ENCODE measurements at places on chromosomes 13 and 19.

DNA sequence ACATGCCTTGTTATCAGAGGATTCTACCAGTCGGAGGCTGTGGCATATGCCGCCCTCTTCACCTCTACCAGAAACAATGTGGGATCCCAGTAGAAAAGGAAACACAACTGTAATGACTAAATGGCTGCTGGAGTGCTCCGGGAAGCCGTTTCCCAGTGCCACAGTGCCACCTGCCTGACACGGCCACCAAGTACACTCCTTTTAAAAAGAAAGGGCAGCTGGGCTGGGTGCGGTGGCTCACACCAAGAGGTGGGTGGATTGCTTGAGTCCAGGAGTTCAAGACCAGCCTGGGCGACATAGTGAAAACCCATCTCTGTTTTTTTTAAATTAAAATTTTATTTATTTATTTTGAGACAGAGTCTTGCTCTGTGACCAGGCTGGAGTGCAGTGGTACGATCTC lies 67.3 kb downstream of the TRPM4 start:
- no peak for DNase-seq

DNA sequence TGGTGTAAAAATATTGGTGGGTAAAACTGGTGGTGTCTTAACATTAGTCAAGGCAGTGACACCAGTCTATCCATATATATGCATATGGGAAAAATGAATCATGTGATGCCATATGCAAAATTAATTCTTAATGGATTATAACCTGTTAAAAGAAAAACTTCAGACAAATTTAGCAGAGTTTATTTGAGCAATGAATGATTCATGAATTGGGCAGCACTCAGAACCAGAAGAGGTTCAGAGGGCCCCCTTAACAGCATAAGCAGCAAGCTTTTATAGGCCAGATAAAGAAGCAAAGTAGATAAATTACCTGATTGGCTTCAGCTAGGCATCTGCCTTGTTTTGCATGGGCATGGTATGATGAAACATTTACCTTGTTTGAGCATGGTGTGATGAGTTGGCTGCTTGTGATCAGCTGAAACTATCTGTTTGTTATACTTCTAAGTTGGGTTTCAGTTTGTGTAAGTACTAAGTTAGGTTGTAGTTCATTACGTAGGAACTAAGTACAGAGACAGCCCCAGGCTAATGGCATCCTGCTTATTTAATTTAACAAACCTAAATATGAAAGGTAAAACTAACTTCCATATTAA lies 66.6 kb downstream of the DNAJC15 start:
- DNase-seq: no peak

DNA sequence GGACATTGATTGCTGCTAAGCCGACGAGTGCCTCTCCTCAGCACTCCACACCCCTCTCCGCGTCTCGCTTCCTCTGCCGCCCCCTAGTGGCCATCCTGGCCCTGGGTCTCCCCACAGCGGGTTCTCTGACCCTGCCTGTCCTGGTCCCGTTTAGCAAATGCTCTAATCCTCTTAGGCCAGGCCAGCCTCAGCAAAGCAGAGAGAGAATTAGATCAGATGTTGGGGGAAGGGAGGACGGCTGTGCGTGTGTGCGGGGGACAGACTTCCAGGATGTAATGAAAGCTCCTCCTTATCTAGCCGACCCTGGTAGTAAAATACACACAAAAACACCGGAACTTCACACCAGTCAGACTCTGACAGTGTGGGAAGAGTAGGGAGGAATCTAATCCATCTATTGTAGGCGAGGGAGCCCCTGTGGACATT lies 4.5 kb downstream of the TPRX2 start:
- peak; percentile 1 for DNase-seq

DNA sequence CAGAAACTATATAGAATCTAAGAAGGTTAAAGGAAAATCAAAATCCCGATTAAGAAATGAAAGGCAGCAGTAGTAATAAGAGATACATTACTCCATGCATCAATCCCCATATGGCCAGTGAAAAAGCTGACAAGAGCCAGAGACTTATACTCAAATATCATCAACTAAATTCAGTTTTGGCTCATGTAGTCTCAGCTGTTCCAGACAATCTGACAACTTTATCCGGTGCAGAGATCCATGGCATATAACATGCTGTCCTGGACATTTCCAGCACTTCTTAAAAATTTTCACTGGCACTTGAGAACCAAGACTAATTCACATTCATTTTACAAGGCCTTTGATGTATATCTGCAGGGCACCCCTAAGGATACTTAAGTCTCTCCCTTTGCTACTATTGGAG lies 255.7 kb upstream of the KLHL1 start:
- DNase-seq: no peak

DNA sequence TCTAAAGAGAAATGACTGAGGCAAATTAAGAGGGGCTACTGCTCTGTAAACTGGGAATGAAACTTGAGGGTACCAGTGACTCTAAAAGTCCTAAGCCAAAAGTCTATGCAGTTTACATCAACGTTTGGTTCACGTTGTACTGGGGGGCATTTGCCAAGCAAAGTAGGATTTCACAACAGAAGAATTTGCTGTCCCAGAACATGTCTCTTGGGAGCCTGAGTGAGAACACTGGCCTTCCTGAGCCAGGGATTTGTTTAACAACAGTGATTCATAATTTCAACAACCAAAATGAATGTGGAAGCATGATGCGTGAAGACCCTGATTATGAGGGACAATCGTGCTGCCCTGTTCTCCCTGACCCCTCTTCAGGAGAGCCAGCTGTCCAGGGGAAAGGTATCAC lies 178.0 kb downstream of the OXGR1 start:
- DNase-seq: no peak

DNA sequence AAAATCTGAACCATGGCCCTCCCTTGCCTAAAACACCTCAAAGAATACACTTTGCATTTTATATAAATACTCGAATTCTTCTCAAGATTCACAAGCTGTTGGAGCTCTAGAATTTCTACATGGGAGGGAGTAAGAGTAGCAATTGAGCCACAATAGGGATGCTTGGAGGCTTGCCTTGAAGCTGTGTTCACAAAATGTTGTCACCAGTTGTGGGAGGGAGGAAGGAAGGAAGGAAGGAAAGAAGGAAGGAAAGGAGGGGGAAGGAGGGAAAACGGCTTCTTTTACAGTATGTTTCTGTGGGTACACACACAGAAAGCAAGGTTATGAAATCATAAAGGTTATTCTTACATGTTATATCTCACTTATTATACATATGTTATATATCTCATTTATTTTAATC lies 128.6 kb upstream of the PEG3 start:
- no peak for DNase-seq

DNA sequence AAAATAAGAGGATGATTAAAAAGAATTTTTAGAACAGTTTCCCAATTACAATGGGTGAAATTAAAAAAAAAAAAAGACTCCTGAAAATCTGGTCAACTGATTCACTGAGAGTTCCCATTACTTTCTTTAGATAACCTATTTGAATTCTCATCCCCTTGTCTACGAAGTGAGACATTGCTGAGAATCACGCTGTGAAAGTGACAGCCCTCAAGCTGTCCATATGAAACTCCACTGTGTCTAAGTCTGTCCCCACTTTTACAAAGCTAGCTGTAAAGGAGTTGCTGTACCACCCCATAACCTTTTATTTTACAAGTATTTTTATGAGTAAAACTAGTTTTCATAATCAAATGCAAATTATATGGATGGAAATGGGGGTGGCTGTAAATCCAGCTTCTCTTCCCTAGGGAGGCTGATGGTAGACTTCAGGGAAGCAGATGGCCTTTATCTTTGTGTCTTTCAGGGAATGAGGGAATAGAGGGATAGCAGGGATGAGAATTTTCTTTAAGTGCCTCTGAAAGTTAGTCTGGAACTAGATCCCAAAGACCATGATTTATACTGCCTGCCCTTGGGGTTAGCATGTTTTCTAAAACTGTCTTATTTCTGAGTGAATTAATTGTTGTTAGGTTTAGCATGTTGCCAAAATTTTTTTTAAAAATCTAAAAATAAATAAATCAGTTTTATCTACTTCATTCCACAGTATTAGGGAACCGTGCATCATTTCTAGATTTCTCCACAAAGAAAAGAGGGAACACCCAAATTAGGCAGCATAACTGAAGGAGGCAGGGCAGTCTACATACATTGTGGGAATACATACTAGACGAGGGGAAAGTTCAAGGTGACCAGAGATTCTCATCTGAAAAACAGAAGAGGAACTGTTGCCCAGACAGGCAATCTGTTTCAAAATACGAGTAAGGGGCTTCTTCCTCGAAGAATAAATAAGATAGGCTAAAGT lies 1219.1 kb downstream of the UQCRFS1 start:
- DNase-seq: no peak

GRCh38 chr19:28543244-28543776 lies 669.6 kb downstream of the UQCRFS1 start:
- DNase-seq: no peak

- DNase-seq: no peak
These were observed 83.2 kb downstream of the CCNA1 start for GRCh38 chr13:36515466-36515865.

DNA sequence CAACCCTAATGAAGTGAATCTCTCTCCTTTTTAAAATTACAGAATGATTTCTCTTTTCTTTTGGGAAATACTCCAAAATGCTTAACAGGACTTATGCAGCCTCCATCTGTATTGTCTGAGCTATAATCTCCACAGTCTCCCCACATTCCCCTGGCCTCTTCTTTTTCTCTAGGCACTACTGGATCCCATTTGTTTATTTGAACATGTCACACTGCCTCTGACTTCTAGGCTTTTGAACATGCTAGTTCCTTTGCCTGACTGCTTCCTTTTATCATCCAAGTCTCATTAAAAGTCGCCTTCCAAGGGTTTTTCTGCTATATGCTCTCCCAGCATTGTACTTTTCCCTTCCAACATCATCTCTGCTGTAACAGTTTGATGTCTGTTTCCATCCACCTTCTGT lies 548.7 kb downstream of the PCDH9 start:
- no peak for DNase-seq

GRCh38 chr13:21748166-21748565 lies 77.3 kb downstream of the FGF9 start:
- no peak for DNase-seq

GRCh38 chr13:32802159-32802558 lies 214.1 kb upstream of the KL start:
- no peak for DNase-seq

DNA sequence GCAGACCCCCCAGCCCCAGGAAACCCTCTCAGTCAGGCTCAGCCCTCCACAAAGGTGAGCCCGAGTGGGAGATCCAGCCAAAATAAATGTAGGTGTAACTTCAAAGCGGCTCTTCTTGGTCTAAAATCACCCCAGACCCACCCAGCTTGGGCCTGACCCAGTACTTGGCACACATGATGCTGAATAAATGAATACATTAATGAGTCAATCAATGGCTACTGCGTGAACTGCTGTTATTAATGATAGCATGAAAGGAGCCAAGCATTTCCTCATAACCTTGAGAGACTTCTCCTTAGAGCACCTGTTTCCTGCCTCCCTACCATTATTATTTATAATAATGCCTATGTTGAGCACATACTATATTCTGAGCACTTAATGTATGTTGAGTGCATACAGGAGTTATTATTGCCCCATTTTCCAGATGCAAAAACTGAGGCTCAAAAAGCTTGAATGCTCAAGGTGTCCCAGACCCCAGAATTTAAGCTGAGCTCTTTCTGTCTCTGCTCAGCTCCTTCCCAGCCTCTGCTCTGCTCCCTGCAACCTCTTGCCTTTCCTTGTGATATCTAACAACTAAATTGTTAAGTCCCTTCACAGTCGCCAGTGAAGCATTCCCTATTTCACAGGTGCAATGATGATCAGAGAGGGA lies 4.3 kb downstream of the NOTCH3 start:
- DNase-seq: no peak

DNA sequence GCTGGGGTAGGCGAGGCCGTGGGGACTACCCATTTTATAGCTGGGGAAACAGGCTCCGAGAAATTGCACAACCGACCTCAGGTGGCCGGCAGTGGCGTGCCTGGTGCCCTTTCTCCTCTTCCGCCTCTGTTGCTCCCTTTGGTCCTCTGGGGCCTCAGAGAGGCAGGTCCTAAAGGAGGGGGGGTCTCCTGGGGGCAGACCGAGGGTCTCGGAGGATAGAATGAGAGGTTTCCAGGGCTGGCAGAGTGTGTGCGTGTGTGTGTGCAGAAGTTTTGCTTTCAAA lies 11.3 kb downstream of the STX10 start:
- DNase-seq: no peak

DNA sequence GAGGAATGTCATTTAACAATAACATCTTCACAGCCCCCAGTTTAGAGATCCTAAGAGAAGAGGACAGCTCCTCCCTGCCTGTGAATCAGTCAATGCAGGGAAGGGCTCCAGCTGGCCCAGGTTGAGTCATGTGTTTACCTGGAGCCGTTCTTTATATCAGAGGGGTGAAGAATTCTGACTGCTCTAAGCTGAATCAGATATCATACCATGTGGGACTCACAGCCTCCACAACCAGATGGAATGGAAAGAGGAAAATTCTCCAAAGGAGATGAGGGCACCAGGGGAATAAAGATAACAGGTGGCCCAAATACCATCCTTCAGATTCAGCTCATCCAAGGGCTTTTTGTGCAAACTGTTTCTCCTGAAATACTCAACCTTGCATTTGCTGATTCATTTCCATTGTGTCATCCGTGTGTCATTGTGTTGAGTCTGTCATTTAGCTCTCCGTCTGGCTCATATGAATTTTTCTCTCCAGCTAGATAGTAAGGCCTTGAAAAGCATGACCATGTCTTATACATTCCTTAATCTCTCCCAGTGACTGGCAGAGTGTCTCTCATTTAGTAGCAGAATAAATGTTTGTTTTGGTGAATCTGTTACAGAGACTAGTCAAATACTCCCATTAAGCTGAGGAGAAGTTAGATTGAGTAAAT lies 217.9 kb downstream of the RFC3 start:
- peak; percentile 45 for DNase-seq

DNA sequence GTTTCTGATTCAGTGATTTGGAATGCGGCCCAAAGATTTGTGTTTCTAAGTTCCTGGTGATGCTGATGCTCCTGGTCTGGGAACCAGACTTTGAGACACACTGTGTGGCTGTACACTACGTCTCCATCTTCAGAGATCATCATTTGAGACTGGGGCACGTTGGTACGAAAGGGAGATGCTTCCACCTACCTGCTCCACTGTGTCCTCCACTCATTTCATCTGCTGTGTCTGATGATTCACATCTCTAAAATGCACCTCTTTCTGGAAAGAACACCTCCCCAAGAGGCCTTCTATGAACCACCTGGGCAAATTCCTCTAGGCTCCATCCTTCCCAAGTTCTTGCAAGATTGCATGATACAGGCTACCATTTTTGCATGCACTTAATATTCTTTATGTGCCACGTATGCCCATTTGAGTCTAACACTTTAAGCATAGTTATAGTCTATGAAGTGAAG lies 58.6 kb downstream of the ERCC5 start:
- DNase-seq: no peak

DNA sequence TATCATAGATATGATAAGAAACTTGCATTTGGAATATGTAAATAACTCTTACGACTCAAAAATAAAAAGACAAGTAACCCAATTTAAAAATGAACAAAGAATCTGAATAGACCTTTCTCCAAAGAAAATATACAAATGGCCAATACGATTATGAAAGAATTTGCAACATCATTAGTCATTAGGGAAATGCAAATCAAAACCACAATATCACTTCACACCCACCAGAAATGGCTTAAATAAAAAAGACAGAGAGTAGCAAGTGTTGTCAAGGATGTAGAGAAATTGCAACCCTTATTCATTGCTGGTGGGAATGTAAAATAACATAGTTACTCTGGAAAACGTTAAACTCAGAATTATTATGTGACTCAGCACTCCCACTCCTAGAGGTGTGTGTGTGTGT lies 226.6 kb upstream of the MAB21L1 start:
- DNase-seq: no peak
